Gastroesophageal sphincter (tissue), 4 donors: ENCODE measurements at places on chromosomes 2 and 18. TPM values are rescaled to one million over a fixed set of nuclear protein-coding genes. Genes with fewer than 3 reads are reported as not detected.
A peak's percentile ranks its signal among the peaks of the same experiment; 100 is the strongest.

DNA sequence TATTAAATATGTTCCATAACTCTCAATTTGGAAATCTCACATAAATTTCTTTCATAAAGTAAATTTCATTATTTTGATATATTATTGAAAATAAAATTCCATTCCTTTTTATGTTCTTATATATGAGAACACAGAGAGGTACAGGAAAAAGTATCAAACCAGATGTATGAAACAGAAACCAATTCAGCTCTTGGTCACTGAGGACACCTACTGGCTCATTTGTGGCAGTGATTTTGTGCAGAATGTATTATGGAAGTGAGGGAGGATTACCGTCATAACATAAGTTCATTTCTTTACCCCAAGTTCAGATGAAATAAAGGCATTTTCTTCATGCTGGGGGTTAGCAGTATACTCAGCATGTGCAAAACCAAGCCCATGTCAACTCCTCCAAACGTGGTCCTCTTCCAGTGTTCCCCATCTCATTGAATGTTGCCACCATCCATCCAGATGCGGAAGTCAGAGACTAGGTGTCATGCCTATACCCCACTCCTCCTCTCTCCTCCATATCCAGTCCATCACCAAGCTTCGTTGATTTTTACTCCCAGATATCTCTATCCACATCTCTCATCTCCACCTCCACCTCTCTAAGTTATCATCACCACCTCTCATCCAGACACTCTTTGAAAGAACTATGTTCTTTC lies 41.7 kb upstream of the MALL start:
- ATAC-seq: peak; percentile 41

GRCh38 chr2:239913636-239914417 lies 111.3 kb downstream of the NDUFA10 start:
- ATAC-seq: peak; percentile 46

Gene RAX
- not detected for total RNA-seq

DNA sequence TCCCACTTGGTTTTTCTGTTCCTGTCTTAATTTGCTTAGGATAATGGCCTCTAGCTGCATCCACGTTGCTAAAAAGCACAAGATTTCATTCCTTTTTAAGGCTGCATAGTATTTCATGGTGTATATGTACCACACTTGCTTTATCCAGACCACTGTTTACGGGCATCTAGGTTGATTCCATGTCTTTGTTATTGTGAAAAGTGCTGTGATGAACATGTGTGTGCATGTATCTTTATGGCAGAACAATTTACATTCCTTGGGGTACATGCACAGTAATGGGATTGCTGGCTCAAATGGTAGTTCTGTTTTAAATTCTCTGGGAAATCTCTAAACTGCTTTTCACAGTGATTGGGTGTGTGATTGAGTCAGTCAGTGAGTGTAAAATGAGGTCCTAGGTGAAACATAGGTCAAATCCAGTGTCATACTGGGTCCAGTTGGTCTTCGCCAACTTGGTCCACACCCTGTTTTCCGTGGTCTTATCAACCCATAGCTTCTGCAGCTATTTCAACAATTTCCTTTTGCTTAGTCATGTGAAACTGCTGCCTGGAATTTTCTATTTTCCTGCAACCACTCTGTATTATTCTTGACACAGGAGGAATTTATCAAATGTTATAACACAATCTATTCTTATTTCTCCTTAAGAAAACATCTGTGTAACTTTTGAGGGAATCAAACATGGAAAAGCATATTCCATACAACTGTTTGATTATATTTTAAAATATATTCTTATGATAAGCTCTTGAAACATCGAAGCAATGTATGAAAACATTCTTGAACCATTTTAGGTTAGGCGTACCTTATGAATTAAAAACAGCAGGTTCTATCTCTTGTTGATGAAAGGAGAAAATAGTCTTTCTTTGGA lies 82.9 kb downstream of the ADCYAP1 start:
- no peak for ATAC-seq

GRCh38 chr2:219578811-219579613 lies 6.9 kb downstream of the INHA start:
- ATAC-seq: peak; percentile 22

DNA sequence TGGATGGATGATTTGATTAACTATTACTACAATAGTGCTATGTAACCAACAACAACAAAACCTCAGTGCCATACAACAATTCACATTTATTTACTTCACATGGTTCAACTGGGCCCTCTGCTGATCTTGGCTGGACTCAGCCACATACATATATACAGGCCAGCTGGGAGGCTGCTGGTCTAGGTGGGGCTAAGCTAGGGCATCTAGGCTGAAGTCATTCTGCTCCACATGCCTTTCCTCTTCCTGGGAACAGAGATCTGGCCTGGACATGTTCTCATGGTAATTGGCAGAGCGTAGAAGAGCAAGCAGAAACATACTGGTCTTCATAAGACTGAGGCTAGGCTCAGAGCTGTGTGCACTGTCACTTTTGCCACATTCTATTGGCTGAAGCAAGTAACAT lies 102.8 kb upstream of the RNF152 start:
- no peak for ATAC-seq
